ENCODE measurements at places on chromosomes 3 and 15.

DNA sequence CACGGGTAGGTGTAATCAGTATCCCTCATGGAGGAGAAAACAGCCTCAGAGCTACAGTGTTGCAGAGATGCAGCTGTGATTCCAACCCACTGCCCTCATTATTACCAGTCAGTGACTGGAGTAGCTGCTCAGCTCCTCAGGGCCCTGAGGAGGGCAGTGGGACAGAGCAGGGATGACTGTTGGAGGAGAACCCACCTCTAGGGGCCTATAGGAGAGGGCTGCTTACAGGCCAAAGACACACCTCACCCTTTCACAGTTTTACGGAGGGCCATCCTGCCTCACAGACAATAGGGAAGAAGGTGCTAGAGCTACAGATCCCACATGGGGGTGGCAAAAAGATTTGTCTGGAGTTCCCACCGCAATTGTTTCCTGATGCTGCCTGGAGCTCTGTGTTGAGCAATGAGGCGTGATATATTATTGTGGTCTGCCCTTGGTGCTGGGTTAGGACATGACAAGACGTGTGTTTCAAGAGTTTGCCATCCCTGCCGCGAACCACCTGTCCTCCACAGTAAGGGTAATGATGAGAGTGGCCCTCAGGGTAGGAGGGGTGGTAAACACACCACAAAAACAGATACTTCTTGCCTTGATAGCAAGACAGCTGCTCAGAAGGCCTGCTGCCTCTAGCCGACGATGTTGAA is 140.5 kb upstream of the TPM1 start:
- no peak for DNase-seq

GRCh38 chr3:136109499-136109898 is 86.6 kb downstream of the MSL2 start:
- no peak for DNase-seq

- peak; percentile 19 for DNase-seq
Measured at GRCh38 chr3:32325927-32326326, 65.7 kb upstream of the CMTM7 start.

- DNase-seq = no peak
Measured at GRCh38 chr3:179710079-179710478, 57.2 kb downstream of the USP13 start.

- no peak for DNase-seq
Measured at GRCh38 chr3:189652042-189652441, 20.9 kb downstream of the TP63 start.

GRCh38 chr3:78183906-78184599 is 1144.2 kb downstream of the ROBO2 start:
- no peak for DNase-seq

GRCh38 chr3:112774293-112774926 is 72.3 kb downstream of the CD200R1L start:
- no peak for DNase-seq

GRCh38 chr3:67739851-67740250 is 85.4 kb upstream of the SUCLG2 start:
- no peak for DNase-seq

- DNase-seq = no peak
Measured at GRCh38 chr3:26652164-26652563, 29.6 kb downstream of the LRRC3B start.

DNA sequence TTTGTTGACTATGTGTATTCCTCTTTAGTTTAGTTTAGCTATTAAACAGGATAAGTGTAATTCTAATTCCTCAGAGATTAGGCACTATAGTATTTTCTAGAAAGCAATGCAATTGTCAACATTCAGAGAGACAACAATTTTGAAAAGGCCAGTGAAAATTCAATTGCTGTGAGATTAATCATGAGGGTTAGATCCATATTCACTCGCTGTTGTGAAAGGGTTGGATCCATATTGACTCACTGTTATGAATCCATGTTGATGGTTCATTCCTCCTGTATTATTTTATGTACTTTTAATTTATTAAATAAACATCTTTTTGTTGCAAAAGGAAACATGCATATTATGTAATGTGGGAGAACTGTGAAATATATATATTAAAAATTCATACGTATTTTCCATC is 641 bp downstream of the TRAT1 start:
- DNase-seq = no peak

GRCh38 chr3:114509756-114510155 is 215.9 kb downstream of the TIGIT start:
- no peak for DNase-seq

- DNase-seq = peak; percentile 75
Measured at GRCh38 chr3:141386611-141387111, 18.4 kb downstream of the ZBTB38 start.

- no peak for DNase-seq
Measured at GRCh38 chr3:152826476-152826875, 8.5 kb upstream of the P2RY1 start.

DNA sequence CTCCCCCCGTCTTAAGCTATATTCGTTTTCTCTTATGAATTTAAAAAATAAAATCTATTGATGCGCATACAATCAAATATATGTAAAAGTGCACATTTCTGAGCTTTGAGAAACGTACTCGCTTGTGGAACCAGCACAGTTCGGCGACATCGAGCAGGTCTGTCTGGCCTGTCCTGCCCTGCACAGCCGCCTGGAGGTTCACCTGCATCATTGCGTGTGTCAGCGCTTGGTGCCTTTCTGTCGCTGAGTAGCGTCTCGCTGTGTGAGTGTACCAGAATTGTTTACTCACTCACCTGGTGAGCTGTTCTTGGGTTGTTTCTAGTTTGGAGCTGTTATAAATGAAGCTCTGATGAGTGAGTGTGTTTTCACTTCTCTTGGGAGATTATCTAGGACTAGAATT is 104.0 kb downstream of the VGLL4 start:
- no peak for DNase-seq

- no peak for DNase-seq
Measured at GRCh38 chr3:176767385-176767784, 429.9 kb downstream of the TBL1XR1 start.

DNA sequence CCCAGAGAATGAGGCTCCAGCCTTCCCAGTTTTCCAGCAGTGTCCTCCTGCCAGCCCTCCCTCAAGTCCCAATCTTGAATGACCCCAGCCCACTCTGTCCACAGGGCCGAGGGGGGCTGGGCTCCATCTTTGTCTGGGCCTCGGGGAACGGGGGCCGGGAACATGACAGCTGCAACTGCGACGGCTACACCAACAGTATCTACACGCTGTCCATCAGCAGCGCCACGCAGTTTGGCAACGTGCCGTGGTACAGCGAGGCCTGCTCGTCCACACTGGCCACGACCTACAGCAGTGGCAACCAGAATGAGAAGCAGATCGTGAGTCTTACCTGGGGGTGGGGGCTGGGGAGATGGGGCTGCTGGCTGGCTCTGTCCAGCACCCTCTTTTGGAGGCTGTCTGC is 5.6 kb upstream of the FES start:
- DNase-seq = no peak

- no peak for DNase-seq
Measured at GRCh38 chr3:60767536-60767935, 483.7 kb downstream of the FHIT start.

DNA sequence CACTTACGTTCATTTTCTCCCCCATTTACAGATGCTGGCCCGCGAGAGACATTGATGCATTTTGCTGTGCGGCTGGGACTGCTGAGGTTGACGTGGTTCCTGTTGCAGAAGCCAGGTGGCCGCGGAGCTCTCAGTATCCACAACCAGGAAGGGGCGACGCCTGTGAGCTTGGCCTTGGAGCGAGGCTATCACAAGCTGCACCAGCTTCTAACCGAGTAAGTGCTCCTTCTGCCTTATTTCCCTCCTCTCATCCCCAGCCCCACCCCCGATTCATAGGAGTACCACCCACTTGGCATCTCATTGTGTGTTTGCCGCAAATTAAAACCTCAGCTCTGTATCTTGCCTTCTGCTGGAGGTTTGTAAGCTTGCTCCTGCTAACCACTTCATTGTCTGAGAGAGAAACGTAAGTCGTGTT is 163.3 kb downstream of the AKAP13 start:
- DNase-seq = no peak
